ENCODE measurements at places on chromosomes 12 and 14. TPM values are rescaled to one million over a fixed set of nuclear protein-coding genes. Genes with fewer than 3 reads are reported as not detected.

The GPRC5D gene
- 13.4 TPM for total RNA-seq

The RNU4-1 gene
- not detected for total RNA-seq

The TAC3 gene
- total RNA-seq: not detected

The TOMM20L gene
- total RNA-seq: 2.7 TPM

The ETNK1 gene
- 61.4 TPM for total RNA-seq

The PKP2 gene
- total RNA-seq: 16.3 TPM

The BEST3 gene
- not detected for total RNA-seq

The ACOT2 gene
- 26.3 TPM for total RNA-seq

The DPPA3 gene
- total RNA-seq: not detected

The ZFP36L1 gene
- 1,530 TPM for total RNA-seq

The RPS6KL1 gene
- 7.5 TPM for total RNA-seq

The P2RX4 gene
- 17.7 TPM for total RNA-seq

The MYO1H gene
- total RNA-seq: 0.38 TPM

The HOXC11 gene
- 3.1 TPM for total RNA-seq

The KRT85 gene
- total RNA-seq: 766 TPM

The SSPN gene
- total RNA-seq: 19.0 TPM

The TMEM179 gene
- total RNA-seq: not detected

The KRT73 gene
- total RNA-seq: 24.7 TPM

The ESPL1 gene
- total RNA-seq: 10.6 TPM

The GLI1 gene
- total RNA-seq: not detected

The GALNT6 gene
- 9.7 TPM for total RNA-seq

The VSX2 gene
- total RNA-seq: not detected

The RPAP3 gene
- 11.7 TPM for total RNA-seq

The HCAR2 gene
- total RNA-seq: 25.7 TPM

The BIN2 gene
- 0.89 TPM for total RNA-seq

The OR4E2 gene
- total RNA-seq: not detected

The TSPAN9 gene
- 47.2 TPM for total RNA-seq

The PPP1R1A gene
- 11.0 TPM for total RNA-seq

The NFATC4 gene
- total RNA-seq: 13.1 TPM

The MAP3K9 gene
- total RNA-seq: 16.4 TPM

The HOXC13 gene
- 5.3 TPM for total RNA-seq

The WNT1 gene
- total RNA-seq: not detected

The SMOC1 gene
- 1.9 TPM for total RNA-seq

The NTN4 gene
- 15.9 TPM for total RNA-seq

Data from suprapubic skin (tissue), 4 donors.